ENCODE measurements at places on chromosomes 3 and 15.

GRCh38 chr3:123285479-123285878, 83.7 kb downstream of the SEC22A start:
- no peak for DNase-seq

DNA sequence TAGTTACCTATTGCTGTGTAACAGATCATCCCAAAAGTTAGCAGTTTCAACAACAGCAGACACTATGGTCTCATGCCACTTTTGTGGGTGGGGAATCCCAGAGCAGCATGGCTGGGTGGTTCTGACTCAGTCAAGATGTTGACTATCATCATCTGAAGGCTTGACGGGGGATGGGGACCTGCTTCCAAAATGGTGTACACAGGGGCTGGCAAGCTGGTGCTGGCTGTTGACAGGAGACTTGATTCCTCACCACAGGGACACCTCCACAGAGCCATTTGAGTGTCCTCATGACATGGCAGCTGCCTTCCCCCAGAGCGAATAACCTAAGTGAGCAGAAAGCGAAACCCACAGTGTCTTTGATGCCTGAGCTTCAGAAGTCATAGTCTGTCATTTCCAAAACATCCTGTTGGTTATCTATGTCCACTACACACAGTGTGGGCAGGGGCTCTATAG, 19.1 kb downstream of the DNAJB8 start:
- no peak for DNase-seq

DNA sequence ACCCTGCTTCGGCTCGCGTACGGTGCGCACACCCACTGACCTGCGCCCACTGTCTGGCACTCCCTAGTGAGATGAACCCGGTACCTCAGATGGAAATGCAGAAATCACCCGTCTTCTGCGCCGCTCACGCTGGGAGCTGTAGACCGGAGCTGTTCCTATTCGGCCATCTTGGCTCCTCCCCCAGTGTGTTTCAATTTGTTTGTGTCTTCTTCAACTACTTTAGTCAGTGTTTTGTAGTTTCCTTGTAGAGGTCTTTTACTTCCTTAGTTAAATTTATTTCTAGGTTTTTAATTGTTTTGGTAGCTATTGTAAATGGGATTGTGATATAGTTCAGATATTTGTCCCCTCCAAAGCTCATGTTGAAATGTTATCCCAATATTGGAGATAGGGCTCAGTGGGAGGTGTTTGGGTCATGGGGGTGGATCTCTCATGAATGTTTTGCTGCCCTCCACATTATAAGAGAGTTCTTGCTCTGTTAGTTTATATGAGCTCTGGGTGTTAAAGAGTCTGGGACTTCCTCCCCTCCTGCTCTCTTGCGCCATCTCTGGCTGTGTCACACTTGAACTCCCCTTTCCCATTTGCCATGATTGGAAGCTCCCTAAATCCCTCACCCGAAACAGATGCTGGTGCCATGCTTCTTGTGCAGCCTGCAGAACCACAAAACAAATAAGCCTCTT, 304.4 kb downstream of the DOCK3 start:
- no peak for DNase-seq

DNA sequence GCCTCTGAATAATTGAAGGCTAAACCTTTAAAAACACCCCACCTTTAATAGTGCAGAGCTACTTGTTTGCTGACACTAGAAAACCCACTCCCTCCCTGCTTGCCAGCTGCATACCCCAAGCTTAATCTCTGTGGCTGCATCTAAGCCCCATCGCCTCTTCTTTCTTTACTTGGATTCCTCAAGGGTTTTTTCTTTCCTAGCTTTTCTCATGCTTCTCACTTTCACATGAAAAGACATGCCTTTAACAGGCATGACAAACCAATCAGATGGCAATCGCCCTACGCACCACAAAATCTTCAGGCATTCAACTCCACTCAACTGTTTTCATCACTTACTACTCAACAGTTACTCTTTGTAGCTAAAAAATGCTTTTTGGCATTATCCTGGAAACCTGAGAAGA, 77.5 kb downstream of the PLD1 start:
- DNase-seq, result no peak

DNA sequence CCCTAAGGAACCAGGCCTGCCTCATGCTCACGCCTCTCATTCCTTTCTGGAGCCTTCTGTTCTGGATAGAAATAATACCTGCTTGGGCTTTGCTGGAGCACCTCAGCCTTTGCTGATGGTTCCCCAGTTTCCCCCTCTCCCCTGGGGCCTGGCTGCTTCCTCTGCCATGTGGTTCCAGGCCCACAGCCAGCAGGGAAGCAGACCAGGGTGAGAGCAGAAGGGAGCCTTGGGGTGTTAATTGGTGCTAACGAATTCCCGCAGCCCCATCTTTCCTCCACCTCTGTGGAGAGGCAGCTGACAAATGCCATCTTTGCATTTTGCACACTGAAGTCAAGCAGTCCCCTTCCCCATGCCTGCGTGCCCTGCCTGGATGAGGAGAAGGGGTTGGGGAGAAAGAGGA, 13.1 kb upstream of the CORO2B start:
- DNase-seq, result no peak

GRCh38 chr15:78850941-78851755, 21.5 kb upstream of the MORF4L1 start:
- DNase-seq, result no peak

DNA sequence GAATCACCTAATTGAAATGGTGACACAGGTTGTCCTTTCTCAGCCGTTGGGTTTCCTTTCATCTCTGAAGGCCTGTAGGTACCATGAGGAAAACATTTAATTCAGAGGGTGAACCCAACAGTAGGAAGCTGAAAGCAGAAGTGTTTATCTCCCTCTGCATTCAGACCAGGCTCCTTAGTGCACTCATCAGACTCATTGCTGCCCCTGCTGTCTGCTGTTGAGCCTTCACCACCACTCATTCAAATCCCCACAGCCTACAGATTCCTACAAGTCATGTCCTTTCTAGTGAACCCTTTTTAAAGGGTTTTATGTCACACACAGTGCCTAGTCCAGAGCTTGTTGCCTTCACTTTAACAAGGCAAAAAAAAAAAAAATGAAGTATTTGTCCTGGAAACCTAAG, 13.4 kb downstream of the WDR48 start:
- DNase-seq, result peak; percentile 70

- DNase-seq, result peak; percentile 63
Observed at GRCh38 chr3:128353991-128354687, 112.6 kb downstream of the DNAJB8 start.

GRCh38 chr3:47228088-47228487, 54.5 kb downstream of the KIF9 start:
- DNase-seq, result no peak

DNA sequence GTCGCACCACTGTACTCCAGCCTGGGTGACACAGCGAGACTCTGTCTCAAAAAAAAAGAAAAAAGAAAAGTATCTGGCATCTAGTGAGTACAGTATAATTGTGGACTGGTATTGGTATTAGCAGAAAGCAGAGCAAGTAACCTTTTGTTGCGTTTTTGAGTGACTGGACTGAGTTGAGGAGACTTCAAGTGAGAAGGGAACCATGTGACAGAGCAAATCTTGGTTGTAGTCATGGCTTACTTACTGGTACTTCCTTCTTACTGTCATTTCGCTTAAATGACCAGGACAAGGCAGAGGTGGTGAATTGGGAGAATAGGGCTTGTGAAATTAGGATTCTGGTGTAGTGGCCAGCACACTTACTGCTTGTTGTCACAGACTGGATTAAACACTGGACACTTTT, 20.6 kb downstream of the RTF1 start:
- no peak for DNase-seq

- DNase-seq, result no peak
Observed at GRCh38 chr15:42558739-42559138, 10.1 kb downstream of the HAUS2 start.

DNA sequence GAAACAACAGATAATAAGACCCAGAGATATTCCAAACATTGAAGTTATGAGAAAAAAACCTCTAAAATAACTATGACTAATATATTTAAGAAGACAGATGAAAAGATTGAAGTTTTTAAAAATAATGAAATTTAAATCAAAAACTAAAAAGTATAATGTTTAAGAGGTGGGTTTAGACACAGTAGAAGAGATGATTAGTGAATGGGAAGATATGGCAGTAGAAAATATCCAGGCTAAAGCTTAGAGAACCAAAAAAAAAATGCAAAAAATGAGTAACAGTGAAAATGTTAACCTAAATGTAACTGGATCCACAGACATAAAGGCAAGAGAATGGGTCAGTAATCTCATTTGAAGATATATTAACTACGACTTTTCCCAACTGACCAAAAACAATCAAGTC, 52.2 kb downstream of the RETNLB start:
- DNase-seq, result no peak

DNA sequence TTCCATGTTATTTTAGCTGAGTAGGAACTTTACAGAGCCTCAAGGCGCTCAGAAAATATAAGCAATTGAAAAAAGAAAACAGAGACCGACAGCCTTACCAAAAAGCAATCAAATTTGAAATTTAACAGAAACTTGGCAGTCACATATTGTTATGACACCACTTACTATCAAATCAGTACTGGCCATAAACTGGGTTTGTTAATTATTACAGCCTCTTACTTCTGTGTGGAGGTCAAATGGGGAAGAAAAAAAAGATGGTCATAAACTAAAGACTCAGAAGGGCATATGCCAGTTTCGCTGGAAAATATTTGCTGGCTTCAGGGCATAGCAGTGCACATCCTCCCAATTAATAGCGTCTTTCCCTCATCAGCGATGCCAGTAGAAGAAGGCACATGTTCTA, 45.5 kb upstream of the SUCLG2 start:
- DNase-seq, result no peak

- no peak for DNase-seq
Observed at GRCh38 chr3:173399044-173399443, 1.5 kb downstream of the NLGN1 start.

- no peak for DNase-seq
Observed at GRCh38 chr15:53447053-53447574, 312.3 kb downstream of the WDR72 start.

GRCh38 chr3:101996832-101997231, 147.5 kb downstream of the NFKBIZ start:
- DNase-seq, result no peak

GRCh38 chr15:69128667-69129311, 31.6 kb upstream of the GLCE start:
- peak; percentile 35 for DNase-seq

DNA sequence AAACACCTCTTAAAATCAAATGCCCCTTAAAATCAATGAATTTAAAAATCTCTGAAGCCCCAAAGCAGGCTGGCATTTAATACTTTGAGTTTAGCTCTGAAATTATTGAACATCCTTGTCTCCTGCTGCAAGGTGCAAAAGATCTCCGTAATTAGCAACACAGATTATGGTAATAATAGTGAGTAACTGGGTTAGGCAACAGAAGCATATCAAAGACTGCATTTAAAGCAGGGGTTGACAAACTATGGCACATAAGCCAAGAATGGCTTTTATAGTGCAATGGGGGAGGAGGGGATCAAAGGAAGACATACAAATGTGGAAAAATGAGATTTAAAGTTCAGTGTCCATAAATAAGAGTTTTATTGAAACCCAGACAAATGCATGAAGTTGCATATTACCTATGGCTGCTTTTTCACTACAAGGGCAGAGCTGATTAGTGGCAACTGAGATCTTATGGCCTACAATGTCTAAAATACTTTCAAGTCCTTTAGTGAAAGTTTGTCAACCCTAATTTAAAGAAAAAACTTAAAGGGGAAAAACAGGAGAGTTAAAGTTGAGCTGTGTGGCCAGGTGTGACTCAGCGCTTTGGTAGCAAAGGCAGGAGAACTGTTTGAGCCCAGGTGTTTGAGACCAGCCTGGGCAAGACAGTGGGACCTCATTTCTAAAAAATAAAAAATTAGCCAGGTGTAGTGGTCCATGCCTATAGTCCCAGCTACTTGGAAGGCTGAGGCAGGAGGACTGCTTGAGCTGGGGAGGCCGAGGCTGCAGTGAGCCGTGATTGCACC, 157.6 kb downstream of the TBL1XR1 start:
- DNase-seq, result no peak

GRCh38 chr3:126308394-126309125, 48.6 kb downstream of the KLF15 start:
- DNase-seq, result no peak

DNA sequence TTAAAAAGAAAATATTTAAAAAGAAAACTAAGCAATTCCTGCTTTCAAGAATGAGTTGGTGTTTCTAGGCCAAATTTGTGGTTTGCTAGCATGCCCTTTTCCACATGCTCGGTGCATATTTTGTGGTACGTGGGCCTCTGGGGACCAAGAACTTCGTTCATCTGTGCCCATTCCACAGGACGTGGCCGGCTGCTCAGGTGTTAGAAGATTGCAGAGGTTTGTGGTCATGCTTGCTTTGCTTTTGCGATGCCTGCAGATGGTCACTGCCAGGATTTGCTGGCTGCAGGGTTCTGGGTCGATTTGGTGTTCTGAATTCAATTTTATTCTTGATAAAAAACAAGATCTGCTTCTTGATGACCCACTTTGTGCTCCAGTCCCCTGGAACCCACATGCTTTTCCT, 7.5 kb downstream of the PSTPIP1 start:
- DNase-seq, result no peak

DNA sequence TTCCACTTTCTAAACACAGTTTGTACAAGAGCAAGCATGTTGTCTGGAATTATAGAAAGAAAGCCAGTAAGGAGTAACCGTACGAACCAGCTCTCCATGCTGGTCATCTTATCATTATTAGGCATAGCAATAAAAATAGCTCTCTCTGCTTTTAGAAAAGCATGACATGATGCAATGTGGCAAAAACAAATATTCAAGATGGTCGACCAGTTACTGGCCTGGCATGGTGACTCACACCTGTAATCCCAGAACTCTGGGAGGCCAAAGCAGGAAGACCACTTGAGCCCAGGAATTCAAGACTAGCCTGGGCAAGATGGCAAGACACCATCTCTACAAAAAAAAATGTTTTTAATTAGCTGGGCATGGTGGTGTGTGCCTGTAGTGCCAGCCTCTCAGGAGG, 2.6 kb upstream of the MAP4 start:
- DNase-seq, result peak; percentile 79

- DNase-seq, result no peak
Observed at GRCh38 chr3:133896002-133896761, 500 bp upstream of the RAB6B start.

DNA sequence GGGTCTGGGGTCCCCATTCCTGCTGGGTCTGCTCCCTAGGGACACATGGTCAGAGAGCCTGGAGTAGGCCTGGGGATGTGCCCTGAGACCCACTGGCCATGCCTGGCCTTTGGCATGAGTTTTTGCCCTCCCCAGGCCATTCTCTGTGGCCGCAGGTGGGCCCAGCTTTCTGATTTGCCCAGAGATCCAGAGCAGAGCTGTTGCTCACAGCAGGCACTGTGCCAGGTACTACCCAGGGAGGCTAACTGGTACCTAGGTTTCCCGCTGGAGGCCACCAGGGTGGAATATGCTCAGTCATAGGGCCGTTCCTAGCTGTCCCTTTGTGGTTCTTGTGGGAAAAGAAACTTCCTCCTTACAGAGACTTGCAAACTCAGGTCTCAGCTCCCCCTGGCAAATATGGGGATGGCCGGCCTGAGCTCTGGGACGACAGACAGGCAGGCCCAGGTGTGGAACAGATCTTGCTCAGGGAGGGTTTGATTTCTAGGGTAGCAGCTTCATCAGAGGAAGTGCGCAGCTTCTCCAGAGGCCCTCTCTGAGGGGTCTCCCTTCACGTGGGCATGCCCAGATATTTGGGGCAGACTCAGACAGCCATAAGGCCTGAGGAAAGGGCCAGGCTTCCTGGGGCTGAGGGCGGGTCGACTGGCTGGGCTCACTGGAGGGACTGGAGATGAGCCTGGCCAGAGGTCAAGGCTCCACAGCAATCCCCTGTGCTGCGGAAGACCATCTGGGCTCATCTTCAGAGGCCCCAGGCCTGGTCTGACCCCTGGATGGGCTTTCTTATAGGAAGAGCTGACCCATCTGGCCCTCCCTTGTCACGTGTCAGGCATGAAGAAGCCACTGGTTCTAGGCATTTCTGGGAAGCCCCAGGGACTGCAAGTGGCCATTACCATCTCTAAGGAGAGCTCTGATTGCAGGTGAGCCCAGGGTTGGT, 28.0 kb downstream of the ACAA1 start:
- no peak for DNase-seq
